H7 (cell line): ENCODE measurements at places on chromosomes 4 and X. TPM values are rescaled to one million over a fixed set of nuclear protein-coding genes. Genes with fewer than 3 reads are reported as not detected.

SLC34A2 gene
- total RNA-seq = 0.07 and 0.28 TPM in 2 replicates

DSPP gene
- not detected in 2 replicates for total RNA-seq

XAGE1B gene
- not detected in 2 replicates for total RNA-seq

BCORL1 gene
- total RNA-seq = 2.4 and 2.5 TPM in 2 replicates

MEPE gene
- total RNA-seq = not detected in 2 replicates

STS gene
- 1.0 and 1.8 TPM in 2 replicates for total RNA-seq

ARHGAP6 gene
- 1.7 and 2.0 TPM in 2 replicates for total RNA-seq

CPLX1 gene
- 0.15 and 0.62 TPM in 2 replicates for total RNA-seq

USP51 gene
- 6.6 and 6.7 TPM in 2 replicates for total RNA-seq

GK2 gene
- total RNA-seq = not detected in 2 replicates

FAAH2 gene
- 7.5 and 12.2 TPM in 2 replicates for total RNA-seq

LRRC66 gene
- 0.10 and 0.15 TPM in 2 replicates for total RNA-seq

GPR143 gene
- total RNA-seq = 29.6 and 32.1 TPM in 2 replicates

POU4F2 gene
- total RNA-seq = not detected in 2 replicates

PALLD gene
- 9.0 and 10.3 TPM in 2 replicates for total RNA-seq

TMEM154 gene
- 0.31 and 1.4 TPM in 2 replicates for total RNA-seq

MXD4 gene
- total RNA-seq = 13.4 and 22.3 TPM in 2 replicates

MAGEC2 gene
- total RNA-seq = not detected in 2 replicates

HPGD gene
- 6.2 and 13.9 TPM in 2 replicates for total RNA-seq

FGD1 gene
- 22.4 and 22.9 TPM in 2 replicates for total RNA-seq

SMPX gene
- 1.9 TPM in 1 of 2 replicates, not detected in the other for total RNA-seq

CYTL1 gene
- total RNA-seq = 1.5 and 3.5 TPM in 2 replicates

MAGEC3 gene
- total RNA-seq = not detected in 2 replicates

SH3RF1 gene
- total RNA-seq = 4.2 and 4.6 TPM in 2 replicates

SPANXA2 gene
- total RNA-seq = not detected in 2 replicates

MUC7 gene
- not detected in 2 replicates for total RNA-seq

MSX1 gene
- 0.07 and 0.67 TPM in 2 replicates for total RNA-seq

BANK1 gene
- 1.3 TPM in 1 of 2 replicates, not detected in the other for total RNA-seq

TIMP1 gene
- total RNA-seq = 59.6 and 66.1 TPM in 2 replicates

APBB2 gene
- total RNA-seq = 33.4 and 33.9 TPM in 2 replicates

GLRA3 gene
- 0.04 and 0.28 TPM in 2 replicates for total RNA-seq

SPINK2 gene
- 1.3 and 4.5 TPM in 2 replicates for total RNA-seq

FAM236A gene
- not detected in 2 replicates for total RNA-seq

CTPS2 gene
- total RNA-seq = 53.8 and 67.8 TPM in 2 replicates

SPANXC gene
- not detected in 2 replicates for total RNA-seq

CD38 gene
- 0.15 and 1.1 TPM in 2 replicates for total RNA-seq

GPR119 gene
- not detected in 2 replicates for total RNA-seq

NOCT gene
- 81.1 and 82.5 TPM in 2 replicates for total RNA-seq

SLITRK2 gene
- total RNA-seq = 0.37 and 0.83 TPM in 2 replicates

PASD1 gene
- not detected in 2 replicates for total RNA-seq

BEX4 gene
- total RNA-seq = 79.2 and 89.6 TPM in 2 replicates

PAGE5 gene
- total RNA-seq = not detected in 2 replicates

EVC2 gene
- total RNA-seq = 6.2 and 7.5 TPM in 2 replicates

CAPN6 gene
- 0.70 and 1.7 TPM in 2 replicates for total RNA-seq

F8 gene
- total RNA-seq = 1.4 and 2.1 TPM in 2 replicates

HGFAC gene
- total RNA-seq = 0.03 and 1.1 TPM in 2 replicates

GUCY1A1 gene
- 0.10 TPM in 1 of 2 replicates, not detected in the other for total RNA-seq

TRIML2 gene
- 33.1 and 49.9 TPM in 2 replicates for total RNA-seq

FRMD7 gene
- 0.14 TPM in 1 of 2 replicates, not detected in the other for total RNA-seq

ERVMER34-1 gene
- total RNA-seq = 3.4 and 5.1 TPM in 2 replicates
